ENCODE measurements at places on chromosomes 6 and 20.

DNA sequence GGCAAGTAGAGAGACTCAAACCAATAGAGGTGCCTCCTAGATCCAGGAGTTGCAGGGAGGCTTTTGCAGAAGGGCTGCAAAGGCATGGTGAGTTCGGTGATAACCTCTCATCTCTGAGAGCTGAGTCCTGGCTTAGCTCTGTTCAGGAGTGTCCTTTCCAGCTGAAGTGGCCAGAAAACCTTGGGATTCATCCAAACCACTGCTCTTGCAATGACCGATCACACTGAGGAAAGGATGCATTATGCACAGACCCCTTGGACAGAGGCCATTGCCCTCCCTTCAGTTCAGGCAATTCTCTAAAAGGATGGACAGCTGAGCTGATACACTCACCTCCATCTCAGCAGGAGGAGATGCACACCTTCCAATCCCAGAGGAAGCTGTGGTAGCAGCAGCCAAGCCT is 158.8 kb upstream of the ENPP5 start:
- no peak for DNase-seq

DNA sequence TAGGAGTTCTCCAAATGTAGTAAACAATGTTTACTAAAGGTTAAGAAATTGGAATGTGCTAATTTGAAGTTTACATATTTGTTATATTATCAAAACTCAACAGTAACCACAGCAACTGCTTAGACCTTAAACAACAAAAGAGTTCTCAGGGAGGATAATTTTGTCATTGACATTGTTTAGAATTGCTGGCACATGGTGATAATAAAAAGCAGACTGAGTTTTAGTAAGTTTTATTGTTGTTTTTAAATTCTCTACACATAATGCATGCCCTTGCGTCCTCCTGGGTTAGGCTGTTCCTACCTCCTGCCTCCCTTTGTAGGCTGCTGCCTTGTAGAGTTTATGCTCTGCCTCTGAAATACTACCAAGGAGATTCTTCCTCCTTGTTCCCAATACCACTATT is 28.7 kb downstream of the LAMA4 start:
- DNase-seq: no peak

DNA sequence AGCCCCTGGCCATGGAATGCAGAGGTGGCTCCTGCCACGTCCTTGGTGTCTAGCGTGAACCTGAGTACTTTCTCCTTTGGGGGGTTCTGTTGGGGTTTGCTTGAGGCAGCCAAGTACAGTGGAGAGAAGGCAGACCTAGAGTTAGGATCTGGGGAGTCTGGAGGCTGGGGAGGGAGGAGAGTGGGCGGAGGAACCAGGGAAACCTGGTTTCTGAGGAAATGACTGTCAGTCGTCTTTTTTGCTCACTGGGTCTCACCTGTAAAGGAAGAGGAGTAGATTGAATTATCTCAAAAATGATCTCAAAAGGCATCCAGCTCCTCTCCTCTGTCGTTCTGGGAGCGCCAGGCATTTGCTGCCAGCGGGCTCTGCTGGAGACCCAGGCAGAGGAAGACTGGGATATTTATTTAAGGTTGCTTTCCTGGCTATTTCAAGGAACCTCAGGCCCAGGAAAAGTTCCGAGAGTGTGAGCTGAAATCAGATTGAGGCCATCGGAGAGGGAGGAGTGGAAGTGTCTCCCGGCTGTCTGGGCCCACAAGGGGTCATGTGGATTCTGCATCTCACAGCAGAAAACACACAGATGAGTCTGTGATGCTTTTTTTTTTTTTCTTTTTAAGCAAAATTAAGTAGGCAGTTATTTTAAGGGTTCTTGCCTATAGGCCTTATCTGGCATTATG is 16.1 kb downstream of the EPB41L1 start:
- no peak for DNase-seq

GRCh38 chr6:113076816-113077215 is 729.7 kb downstream of the RFPL4B start:
- no peak for DNase-seq

Measured in fibroblast of skin of back (primary cell).